Stimulated activated CD4-positive, alpha-beta T cell treated with anti-CD3 and anti-CD28 coated beads, Interleukin-1b, Interleukin-23, amount 100 ng/mL, for 1 hour (primary cell): ENCODE measurements at places on chromosomes 7 and 10.

DNA sequence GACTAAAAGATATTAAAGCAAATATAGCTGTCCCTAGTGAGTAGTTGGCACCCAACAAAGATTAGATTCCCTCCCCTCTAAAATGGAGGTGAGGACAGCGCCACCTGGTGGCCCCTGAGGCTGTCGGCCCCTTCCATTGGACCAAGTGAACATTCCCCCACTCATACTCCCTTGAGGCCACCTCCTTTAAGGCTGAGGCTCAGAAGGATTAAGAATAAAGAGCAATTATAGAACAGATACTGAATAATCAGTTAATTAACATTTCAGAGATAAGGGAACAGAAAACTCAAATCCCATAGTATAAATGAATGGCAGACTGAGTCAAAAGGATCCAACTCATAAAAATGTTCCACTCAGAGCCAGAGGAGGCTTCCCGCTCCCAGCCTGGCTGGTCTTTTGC, 130.4 kb upstream of the GHITM start:
- no peak for DNase-seq

- DNase-seq: no peak
Measured at GRCh38 chr7:78472519-78472918, 673.9 kb downstream of the PHTF2 start.

GRCh38 chr10:4781955-4782354, 44.1 kb upstream of the AKR1E2 start:
- DNase-seq: no peak

- peak; percentile 88 for DNase-seq
Measured at GRCh38 chr7:100088621-100089457, at the start of gene COPS6. TSS of gene COPS6 (plus strand) at chr7:100088969. CDS start at chr7:100088991, 22 bp downstream.

DNA sequence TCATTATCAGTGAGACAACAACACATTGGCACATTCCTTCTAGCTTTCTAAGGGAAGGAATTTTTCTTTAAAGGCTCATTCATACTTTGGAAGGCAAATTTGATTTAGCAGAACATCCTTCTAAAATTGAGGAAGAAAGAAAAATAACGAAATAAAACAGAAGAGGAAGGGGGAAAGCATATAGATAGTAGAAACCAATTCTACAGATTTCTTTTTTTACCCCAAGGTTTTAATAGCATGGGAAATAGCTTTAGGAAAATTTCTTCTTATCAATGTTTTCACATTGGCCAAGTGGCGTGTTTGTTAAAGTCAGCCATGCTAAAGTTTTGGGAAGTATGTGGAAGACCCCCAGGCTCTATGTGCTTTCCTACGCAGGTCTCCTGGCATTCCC, 35.7 kb downstream of the MACROH2A2 start:
- no peak for DNase-seq

- no peak for DNase-seq
Measured at GRCh38 chr7:79461660-79462059, 8.2 kb upstream of the MAGI2 start.

- no peak for DNase-seq
Measured at GRCh38 chr7:68722044-68722443, 876.2 kb upstream of the AUTS2 start.

GRCh38 chr7:2197436-2198155, 35.1 kb downstream of the MAD1L1 start:
- DNase-seq: no peak

DNA sequence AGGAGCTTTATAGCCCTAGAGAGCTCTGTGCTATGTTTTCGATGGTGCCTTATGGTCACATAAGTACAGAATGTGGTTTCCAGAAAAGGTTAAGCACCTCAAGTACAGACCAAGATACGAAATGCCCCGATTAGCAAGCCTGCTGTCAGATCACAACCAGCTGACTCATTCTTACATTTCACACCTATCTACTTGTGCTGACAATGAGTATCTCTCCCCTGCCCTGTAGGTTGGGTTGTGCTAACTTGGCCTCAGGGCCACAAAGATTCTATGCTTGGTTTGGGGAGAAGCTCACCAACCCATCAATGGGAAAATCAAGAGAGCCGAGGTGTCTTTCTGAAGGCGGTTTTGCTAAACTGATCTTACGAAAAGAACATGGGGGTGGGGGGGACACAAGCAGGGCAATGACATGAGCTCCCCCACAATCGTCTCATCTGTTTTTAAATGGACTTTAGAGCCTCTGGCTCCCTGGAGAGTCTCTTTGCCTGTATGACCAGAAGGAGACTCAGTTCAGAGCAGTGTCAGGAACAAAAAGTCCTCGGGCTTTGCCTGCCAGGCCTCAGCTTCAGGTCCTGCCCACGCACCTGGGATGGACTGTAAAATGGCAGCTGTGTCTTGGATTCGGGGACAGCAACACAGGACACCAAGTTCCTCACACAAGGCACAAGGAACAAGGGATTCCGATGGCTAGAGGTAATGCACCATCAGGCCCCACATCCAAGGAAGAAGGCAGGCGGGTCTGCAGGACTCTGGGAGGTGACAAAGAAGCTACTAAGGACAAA, 55.1 kb downstream of the FAM53B start:
- DNase-seq: no peak

DNA sequence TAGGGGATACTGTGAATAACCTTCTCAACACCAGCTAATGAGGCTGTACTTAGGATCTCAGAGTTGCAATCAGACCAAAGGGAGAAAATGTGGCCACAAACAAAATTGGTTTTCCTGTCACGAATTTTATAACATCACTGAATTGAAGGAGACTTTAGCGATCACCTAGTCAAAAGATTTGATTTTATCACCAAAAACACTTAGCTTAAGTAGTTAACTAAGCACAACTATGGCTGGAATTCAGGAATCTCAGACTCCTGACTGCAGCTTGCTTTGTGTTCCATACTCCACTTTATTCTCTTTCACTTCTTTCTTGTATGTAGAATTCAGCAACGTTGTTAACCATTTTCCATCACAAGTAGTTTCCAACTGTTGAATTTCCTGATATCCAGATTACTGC, 152.0 kb downstream of the SLC16A9 start:
- DNase-seq: no peak

GRCh38 chr7:107838816-107839565, 36.0 kb upstream of the SLC26A3 start:
- DNase-seq: no peak
